Activated CD4-positive, alpha-beta T cell treated with anti-CD3 and anti-CD28 coated beads, Interleukin-2, amount 50 U/mL, for 24 hours (primary cell): ENCODE measurements at places on chromosomes 5 and 9.

DNA sequence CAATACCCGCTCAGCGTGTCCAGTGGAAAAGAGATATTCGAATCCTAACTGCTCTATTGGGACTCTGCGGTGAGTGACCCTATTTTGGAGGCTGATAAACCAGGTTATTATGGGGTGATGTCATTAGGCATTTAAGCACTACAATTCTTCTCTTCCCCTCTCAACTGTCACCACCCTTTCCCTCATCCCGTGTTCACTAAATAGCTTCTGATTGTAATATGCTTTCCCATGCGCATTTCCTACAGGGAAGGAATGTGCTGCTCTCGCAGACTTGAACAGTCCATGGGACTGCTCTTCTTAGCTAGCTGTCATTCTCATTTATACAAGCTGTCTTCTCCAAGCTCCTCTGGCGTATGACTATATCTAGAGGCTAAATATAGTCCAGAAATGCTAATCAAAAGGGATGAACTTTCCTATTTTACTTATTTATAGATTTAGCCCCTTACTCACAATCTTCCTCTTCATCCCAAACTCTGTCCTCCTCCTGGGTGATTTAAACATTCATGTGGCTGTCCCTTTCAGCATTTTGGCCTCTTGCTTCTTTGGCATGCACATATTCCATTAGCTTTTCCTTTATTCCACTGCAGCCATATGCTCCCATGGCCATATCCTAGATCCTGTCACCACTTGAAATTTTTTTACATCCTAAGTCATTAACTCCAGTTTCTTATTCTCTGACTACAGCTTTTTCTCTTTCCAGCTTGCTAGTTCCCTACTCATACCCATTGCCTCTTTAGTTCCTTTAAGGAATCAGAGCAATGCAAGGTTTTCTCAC lies 39.6 kb upstream of the CSNK1G3 start:
- no peak for DNase-seq

DNA sequence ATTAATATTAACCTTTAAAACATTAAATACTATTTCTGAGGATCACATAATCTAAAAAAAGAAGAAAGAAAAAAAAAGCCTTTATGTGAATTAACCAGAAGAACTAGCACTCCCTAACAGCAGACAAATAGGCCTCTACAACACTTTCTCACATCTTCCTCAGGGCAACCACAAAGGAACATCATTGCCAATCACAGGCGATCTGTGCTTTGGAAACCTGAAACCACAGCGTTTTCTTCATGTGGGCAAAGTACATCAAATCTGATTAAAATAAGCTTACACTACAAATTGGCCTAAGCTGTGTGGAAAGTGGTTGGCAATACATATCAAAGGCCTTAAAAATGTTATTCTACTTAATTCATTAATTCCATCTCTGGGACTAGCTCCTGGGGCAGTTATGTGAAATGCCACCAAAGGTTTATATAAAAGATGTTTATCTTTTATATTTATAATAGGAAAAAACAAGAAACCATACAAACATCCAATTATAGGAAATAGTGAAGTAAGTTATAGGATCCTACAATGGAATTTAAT lies 184.8 kb upstream of the TBCA start:
- no peak for DNase-seq

DNA sequence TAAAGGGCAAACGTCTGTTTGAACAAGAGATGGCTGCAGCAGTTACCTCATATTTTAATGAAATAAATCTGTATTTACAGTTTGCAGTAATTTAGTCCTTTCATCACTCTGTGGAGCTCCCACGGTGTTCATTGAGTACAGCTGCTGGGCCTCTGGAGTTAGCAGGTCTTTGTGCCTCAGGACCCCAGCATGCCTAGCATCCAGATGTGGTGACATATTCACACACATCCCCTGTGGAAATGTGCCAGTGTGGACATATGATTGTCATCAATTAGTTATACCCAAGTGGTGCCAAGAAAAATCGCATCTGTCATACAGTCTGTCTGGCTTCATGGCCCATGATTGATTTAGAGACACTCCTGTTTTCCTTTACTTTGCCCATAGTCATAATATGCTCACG lies 77.3 kb downstream of the NNT start:
- DNase-seq, result no peak

DNA sequence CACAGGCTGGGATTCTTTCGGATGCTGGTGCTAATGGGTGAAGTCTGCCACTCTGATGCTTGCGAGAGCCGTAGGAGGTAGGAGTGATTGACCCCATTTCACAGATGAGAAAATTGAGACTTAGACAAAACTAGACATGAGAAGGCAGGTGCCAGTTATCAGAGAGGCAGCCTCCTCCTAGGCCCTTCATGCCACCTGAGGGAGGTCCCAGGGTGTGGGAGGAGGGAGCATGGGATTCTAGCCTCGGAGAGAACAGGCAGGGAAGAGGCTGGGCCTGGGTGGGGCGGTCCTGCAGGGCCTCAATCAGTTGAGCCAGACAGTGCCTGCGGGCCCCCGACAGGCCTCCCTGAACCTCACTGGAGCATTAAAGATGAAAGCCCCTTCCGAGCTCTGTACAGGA lies 112.4 kb downstream of the COL23A1 start:
- DNase-seq, result no peak

- no peak for DNase-seq
These were observed 2.4 kb downstream of the EGR1 start for GRCh38 chr5:138467711-138468132.

GRCh38 chr5:53416144-53416738 lies 64.2 kb upstream of the FST start:
- no peak for DNase-seq

- DNase-seq, result no peak
These were observed 705.6 kb downstream of the SEMA5A start for GRCh38 chr5:8840237-8840636.

- no peak for DNase-seq
These were observed 37.8 kb upstream of the RNF20 start for GRCh38 chr9:101495810-101496209.

- DNase-seq, result no peak
These were observed 500.4 kb upstream of the PAPPA start for GRCh38 chr9:115653171-115653606.

DNA sequence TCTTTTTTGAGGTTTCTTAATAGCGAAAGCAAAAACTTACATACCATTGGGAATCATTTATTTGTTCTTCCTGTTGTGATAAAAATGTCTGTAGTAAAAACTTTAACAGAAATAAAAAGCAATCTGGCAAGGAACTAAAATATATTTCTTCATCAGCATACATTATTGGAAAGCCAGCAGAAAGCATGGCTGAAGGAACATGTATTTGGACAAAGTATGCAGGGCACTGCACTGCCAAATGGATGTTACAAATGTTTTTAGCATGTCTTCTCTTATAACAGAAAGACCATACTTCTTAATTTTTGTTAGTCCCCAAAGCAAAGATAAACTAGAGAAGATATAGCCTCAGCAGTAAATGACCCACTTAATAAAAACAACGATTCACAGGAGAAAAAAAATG lies 80.5 kb downstream of the SMIM15 start:
- DNase-seq, result no peak

DNA sequence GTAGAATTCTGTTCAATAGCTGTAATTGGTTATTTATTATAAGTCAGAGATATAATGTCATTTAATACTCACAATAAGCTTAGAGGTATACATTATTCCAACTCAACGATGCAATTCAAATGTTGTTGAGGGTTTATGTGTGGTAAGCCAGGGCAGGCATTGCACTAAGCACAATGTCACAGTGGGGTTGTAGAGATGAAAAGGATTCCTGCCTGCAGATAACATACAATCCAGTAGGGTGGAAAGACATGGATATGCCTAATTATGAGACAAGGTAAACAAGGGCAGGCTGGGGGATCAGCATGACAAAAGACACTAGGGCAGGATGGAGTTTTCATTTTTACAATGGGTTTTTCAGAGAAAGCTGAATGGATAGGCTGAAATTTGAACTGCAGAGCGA lies 98.7 kb upstream of the PALM2AKAP2 start:
- no peak for DNase-seq

DNA sequence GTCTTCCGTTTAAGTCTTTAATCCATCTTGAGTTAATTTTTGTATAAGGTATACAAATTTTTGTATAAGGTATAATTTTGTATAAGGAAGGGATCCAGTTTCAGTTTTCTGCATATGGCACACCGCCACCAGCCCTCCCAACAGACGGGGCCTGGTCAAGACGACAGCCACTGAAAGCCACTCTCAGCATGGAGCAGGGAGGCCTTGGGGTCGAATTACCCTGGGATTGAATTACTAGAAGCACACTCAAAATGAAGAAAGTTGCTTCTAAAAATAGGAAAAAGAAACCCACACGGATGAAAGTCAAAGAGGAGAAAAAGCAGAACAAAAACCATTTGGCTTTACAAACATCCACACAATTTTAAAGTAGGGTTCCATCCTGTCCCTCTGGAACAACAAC lies 586.2 kb upstream of the ADAMTS16 start:
- no peak for DNase-seq

DNA sequence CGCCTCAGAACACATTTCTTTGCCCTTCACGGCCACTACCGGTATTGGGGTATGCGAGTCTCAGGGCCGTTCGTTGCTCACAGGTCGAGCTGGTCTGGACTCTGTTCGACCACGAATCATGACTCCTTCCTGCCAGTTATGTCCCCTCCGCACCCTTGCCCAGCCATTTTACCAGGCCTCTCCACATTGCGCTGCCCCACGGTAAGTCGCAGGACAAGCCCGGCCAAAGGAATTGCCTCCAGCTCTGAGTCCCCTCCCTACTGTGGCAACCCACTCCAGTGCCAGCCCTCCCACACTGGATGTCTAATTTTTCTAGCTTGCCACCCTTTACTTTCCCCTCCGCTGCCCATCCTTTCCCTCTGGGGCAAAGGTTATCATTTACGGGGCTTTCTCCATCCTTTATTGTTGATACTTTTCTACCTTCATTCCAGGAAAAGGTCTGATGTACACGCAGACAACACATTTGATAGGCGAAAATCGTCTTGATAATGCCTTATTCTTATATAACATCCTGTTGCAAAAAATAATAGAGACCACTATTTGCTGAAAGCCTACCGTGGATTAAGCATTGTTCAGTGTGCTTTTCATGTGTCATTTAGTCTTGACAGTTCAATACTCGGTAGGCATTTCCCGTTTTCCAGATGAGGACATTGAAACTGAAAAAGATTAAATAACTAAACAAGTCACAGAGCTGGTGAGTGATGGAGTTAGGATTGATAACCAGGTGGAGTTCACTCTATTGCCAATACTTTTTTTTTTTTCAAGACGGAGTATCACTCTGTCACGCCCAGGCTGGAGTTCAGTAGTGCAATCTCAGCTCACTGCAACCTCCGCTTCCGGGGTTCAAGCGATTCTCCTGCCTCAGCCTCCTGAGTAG lies 958 bp upstream of the HSPA5 start:
- no peak for DNase-seq

- DNase-seq, result no peak
These were observed 11.7 kb downstream of the NIPAL4 start for GRCh38 chr5:157471709-157472108.

DNA sequence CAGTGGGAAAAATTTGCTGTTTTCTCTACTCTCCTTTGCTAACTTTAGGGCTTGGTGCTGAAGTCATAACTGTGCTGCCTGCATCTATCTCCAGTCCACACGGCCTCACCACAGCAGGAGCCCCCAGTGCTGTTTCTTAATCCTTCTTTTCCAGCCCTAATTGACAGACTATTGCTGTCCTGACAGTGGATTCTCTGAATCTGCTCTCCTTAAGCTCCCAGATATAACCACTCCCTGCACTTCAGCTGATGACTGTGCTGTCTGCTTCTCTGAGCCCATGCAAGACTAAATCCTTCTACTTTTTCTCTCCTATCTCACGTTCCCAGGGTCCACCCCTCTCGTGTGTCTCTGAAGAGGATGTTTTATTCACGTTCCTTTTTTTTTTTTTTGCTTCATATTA lies 19.7 kb upstream of the GRIA1 start:
- DNase-seq, result no peak

- DNase-seq, result no peak
These were observed 41.2 kb downstream of the WDR36 start for GRCh38 chr5:111133436-111133751.

DNA sequence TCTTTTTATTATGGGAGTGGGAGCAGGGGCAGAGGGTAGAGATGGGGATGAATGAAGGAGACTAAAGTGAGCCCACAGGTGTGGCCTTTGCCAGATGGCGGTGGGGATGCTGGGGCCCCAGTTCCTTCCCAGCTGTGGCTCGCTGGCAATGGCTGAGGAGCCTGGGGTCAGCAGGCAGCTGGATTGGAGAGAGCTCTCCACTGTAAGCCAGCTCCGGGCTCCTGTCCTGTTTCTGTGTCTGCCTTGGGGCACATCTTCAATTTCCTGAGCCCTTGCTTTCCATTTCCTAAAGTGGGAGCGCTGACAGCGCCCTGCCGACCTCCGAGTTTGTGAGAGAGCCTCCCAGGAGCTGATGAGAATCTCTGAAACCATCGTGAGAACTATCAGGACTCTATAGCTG lies 75.6 kb upstream of the SPRY4 start:
- no peak for DNase-seq

DNA sequence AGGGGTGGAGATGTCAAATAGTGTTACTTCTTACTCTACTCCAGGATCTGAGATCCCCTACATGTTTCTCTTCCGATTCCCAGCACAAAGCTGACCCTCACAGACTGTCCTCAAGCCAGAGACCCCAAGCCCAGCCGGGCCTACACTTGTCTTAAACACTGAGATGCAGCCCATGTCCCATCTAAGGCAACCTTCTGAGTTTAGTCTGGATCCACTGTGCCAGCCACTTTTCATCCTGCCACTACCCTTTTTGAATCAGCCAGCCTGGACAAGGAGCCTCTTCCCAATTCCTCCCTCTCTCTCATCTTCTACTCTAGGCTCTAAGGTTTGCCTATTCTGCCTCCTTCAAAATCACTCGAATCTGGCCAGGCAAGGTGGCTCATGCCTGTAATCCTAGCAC lies 6.2 kb upstream of the MYORG start:
- DNase-seq, result no peak

DNA sequence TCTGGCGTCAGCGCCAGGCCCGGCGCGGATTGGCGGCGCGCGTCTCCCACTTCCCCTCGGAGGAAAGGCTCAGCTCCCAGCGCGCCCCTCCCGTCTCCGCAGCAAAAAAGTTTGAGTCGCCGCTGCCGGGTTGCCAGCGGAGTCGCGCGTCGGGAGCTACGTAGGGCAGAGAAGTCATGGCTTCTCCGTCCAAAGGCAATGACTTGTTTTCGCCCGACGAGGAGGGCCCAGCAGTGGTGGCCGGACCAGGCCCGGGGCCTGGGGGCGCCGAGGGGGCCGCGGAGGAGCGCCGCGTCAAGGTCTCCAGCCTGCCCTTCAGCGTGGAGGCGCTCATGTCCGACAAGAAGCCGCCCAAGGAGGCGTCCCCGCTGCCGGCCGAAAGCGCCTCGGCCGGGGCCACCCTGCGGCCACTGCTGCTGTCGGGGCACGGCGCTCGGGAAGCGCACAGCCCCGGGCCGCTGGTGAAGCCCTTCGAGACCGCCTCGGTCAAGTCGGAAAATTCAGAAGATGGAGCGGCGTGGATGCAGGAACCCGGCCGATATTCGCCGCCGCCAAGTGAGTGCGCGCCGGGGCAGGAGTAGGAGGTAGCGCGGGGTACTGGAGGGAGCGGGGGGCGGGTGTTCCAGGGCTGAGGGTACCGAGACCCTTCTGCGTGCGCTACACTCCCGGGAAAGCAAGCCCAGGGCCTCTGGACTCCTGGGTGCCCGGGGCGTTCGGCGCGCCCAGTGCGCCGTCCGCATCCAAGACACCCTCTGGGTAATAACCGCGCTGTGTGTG lies at the start of gene MSX2:
MSX2 (plus strand) TSS at position 99 of the 777 bp plus-strand sequence; CDS start at position 177, 78 bp downstream.
- no peak for DNase-seq
